Astrocyte of the cerebellum (primary cell): ENCODE measurements at places on chromosomes 16 and 17.

DNA sequence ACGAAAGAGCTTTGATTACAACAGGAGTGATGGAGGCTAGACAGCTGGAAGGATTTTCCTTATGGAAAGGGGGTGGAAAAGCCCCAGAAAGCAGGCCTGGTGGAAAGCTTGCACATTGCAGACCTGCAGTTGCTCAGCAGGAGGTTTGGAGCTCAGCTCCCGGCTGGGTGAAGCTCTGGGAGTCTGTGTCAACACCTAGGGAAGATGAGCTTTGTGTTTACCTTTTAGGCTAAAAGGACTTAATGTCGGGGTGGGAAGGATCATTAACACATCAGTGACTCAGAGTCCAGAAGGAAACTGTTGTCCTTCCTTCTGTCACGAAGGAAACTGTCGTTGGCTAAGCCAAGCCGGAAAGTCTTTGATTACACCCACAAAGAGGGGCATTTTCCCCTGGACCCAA, 48.2 kb downstream of the RAP1GAP2 start:
- DNase-seq = no peak

- no peak for DNase-seq
Observed at GRCh38 chr17:48132385-48132784, 24.8 kb downstream of the SNX11 start.

GRCh38 chr17:58785097-58785496, 29.4 kb downstream of the PPM1E start:
- no peak for DNase-seq

GRCh38 chr16:87851601-87852000, 17.7 kb downstream of the SLC7A5 start:
- no peak for DNase-seq

- DNase-seq = no peak
Observed at GRCh38 chr17:52064791-52065211, 93.7 kb downstream of the CA10 start.

DNA sequence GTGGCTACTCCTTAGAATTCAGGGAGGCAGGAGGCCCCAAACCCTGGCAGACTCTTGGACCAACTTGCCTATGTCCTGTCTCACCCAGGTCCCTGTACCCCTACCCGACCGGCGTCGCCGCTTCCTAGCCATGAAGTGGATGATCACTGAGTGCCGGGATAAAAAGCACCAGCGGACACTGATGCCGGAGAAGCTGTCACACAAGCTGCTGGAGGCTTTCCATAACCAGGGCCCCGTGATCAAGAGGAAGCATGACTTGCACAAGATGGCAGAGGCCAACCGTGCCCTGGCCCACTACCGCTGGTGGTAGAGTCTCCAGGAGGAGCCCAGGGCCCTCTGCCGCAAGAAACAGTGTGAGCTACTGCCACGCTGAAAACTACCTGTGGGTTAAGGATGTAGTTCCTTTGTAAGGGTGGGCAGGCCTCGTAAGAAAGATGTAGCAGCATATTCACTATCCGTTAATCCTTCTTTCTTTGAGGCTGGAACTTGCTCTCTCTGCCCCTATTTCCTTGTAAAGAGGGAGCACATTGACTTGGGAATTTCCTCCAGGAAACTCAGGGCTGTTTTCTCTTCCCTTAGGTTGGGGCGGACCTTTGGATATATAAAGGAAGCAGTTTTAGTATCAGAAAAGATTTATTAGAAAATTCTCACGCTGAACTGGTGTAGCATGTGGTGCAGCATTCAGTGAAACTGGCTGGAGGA, 4.1 kb downstream of the MRPS7 start:
- no peak for DNase-seq

DNA sequence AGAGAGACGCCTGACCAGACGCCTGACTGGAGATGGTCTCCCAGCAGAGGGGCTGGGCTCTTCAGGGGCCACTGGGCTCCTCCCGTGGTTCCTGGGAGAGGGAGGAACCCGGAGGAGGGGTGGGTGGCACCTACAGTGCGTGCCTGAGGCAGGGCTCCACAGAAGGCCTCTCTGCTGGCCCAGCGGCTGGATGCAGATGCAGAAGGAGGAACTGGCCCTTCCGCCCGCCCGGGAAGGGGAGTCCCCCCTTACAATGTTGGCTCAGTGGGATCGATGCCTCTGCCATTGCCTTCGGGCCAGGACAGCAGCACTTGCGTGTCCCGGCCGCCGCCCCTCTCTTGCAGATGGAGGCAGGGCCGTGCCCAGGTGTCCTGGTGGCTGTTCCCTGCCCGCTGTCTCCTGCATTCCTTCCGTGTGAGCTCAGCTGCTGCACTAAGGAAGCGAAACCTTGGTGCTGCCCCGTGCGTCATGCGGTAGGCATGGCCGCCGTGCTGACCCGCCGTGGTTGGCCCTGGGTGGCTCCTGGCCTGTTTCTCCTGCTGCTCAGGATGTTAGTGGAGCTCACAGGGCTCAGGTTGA, 15.1 kb downstream of the BAIAP2 start:
- DNase-seq = no peak

- DNase-seq = peak; percentile 72
Observed at GRCh38 chr17:7836596-7837407, 2.8 kb downstream of the KDM6B start.

GRCh38 chr17:7841915-7842379, 7.9 kb downstream of the KDM6B start:
- peak; percentile 59 for DNase-seq

DNA sequence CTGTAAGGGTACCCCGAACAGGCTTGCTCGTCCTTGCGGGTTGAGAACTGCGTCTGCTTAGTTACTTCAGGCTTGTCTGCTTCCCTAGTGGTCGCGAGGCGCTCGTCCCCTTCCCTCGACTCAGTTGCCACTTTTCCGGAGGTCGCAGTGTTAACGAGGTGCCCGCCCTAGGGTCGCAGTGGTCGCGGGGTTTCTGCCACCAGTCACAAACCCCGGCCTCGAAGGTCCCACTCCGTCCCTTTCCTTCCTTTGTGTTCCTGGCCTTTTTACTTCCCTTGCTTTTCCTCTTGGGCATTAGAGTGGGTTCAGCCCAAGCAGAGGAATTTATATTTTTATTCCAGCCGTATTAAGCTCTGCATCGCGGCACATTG, 299 bp downstream of the NUP85 start:
- DNase-seq = no peak

DNA sequence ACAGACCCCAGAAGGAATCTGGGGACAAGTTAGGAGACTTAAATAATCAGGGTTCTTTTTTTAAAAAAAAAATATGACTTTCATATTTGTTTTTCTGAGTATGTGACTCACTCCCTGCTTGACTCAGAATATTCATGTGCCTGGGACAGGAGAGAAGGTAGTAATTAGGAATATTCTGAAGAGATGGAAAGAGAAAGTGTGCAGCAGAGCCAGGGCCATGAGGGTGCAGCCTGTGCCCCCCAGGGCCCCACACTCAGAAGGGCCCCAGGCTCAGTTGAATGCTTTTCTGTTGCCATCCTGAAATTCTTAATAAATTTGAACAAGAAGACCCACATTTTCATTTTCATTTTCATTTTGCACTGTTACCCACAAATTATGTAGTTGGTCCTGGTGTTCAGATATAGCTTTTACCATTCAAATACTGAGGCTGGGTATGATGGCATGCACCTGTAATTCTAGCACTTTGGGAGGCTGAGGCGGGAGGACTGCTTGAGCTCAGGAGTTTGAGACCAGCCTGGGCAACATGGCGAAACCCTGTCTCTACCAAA, 11.5 kb upstream of the LONP2 start:
- no peak for DNase-seq

- DNase-seq = no peak
Observed at GRCh38 chr17:58686980-58687379, 4.9 kb downstream of the TEX14 start.

- peak; percentile 53 for DNase-seq
Observed at GRCh38 chr16:81204798-81205680, 33.5 kb upstream of the BCO1 start.

DNA sequence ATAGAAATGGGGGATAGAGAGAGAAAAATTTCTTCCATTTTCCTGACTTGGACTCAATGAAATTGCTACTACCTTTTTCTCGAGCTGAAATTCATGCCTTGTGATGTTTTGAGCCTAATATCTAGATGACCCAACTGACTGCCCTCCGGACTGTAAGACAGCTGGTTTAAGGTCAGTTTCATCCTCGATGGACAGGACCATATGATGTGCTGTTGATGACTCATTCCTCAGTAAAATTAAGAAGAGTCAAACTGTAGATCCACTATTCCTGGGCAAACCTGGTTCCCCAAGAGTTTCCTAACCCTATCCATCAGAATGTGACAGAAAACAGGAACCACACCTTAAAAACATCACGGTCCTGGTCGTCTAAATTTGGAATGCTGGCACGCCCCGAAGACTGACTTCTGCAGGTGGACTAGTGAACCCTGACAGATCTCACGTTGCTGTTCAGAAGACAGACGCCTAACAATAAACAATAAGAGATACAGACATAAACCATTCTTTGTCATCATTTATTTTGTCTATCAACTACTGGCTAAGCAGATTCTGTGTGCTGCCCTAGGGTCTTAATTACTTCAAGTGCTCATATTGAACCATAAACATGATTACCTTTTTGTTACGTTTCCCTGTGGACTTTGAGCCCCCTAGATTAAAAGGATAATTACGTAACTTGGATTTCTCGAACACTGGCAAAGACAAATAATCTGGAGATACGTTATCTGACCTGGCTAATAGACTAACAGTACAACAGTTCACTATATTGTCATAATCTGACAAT, 45.1 kb upstream of the NOS2 start:
- DNase-seq = no peak

DNA sequence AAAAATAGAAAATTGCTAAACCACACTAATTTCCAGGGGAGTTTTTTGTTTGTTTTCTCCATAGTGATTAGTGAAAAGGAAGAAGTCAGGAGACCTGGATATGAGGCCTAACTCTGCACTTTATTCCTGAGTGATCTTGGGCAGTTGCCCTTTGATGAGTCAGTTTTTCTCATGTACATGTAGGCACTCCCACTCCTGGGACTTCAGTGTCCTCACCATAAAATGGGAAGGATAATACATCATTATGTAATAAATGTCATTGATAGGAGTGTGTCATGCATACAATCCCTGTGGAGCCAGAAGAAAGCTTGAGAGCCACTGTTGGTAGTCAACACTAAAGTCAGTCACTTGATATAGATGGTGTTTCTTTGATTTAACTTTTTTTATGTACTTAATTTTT, 32.5 kb downstream of the WIPF2 start:
- DNase-seq = peak; percentile 59

- DNase-seq = no peak
Observed at GRCh38 chr17:34579017-34579946, at the start of gene TMEM132E. Gene TMEM132E, plus strand, starts transcription at chr17:34579582. Its CDS starts 1,495 bp downstream, at chr17:34581077.

DNA sequence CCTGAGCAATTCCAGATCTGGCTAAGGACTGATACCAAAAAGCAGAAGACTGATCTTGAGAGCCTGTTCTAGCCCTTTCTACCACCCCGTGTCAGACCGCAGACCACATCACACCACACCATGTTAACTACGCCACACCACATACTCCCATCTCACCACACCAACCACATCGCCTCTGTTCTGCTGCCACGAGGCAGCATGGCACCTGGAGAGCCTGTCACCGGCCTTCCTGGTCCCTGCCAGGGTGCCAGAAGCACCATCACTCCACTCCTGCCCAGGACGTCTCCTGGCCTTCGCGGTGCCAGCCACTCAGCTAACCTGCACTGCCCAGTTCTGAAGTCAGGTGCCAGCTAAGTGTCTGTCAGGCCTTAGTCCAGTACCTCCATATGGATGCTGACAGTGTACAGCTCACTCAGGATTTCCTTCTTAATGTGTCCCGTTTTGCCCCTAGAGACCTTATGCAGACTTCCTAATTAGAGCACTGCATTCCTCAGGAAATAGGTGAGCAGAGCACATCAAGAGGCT, 37.2 kb upstream of the BCAR1 start:
- DNase-seq = no peak

DNA sequence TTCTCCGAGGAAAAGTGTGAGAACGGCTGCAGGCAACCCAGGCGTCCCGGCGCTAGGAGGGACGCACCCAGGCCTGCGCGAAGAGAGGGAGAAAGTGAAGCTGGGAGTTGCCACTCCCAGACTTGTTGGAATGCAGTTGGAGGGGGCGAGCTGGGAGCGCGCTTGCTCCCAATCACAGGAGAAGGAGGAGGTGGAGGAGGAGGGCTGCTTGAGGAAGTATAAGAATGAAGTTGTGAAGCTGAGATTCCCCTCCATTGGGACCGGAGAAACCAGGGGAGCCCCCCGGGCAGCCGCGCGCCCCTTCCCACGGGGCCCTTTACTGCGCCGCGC, at the start of gene ERBB2:
Gene ERBB2, plus strand, starts transcription at position 247 of the 330 bp plus-strand sequence. CDS start 175 bp downstream, outside the sequence.
- peak; percentile 47 for DNase-seq
